ENCODE measurements at places on chromosomes 13 and 19. TPM values are rescaled to one million over a fixed set of nuclear protein-coding genes. Genes with fewer than 3 reads are reported as not detected.

Gene MUC16
- not detected for total RNA-seq

Gene COX7A1
- total RNA-seq, result 18.2 TPM

Gene CEACAM1
- 6.0 TPM for total RNA-seq

Gene PSMC4
- 66.1 TPM for total RNA-seq

Gene PCSK4
- total RNA-seq, result 1.7 TPM
